ENCODE measurements at places on chromosomes 11 and 22.

DNA sequence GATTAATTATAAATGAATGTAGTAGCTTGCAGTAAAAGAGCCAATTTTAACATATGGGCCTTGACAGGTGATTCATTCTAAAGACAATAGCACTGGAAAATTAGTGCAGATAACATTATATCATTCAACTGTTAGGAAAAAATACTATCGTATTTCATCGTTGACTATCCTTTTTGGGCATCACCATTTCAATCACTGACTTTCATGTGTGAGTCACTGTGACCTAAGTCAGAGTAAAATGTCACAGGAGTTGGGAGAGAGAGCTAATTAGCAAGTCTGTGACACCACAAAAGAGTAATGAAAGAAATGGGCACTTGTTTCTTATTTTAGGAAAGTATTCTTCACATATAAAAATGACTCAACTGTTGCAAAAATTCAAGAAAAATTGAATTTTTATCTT is 253.8 kb upstream of the CNTN5 start:
- DNase-seq, result no peak

GRCh38 chr11:11998091-11998781 is 10.2 kb downstream of the DKK3 start:
- peak; percentile 90 for DNase-seq

GRCh38 chr11:34997952-34998528 is 81.6 kb downstream of the PDHX start:
- DNase-seq, result no peak

DNA sequence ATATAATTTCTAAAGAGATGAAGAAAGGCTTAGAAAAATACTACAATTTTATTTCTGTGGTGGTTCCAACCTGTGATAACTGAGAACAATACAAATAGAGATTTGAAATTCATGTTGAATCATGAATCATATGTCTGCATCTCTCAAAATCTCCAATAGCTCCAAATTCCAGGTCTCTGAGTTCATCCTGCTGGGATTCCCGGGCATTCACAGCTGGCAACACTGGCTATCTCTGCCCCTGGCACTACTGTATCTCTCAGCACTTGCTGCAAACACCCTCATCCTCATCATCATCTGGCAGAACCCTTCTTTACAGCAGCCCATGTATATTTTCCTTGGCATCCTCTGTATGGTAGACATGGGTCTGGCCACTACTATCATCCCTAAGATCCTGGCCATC is at the start of gene OR56B1:
Gene OR56B1, plus strand, starts transcription at position 53 of the 400 bp plus-strand sequence. Its CDS starts 69 bp downstream, at position 122.
- DNase-seq, result no peak

DNA sequence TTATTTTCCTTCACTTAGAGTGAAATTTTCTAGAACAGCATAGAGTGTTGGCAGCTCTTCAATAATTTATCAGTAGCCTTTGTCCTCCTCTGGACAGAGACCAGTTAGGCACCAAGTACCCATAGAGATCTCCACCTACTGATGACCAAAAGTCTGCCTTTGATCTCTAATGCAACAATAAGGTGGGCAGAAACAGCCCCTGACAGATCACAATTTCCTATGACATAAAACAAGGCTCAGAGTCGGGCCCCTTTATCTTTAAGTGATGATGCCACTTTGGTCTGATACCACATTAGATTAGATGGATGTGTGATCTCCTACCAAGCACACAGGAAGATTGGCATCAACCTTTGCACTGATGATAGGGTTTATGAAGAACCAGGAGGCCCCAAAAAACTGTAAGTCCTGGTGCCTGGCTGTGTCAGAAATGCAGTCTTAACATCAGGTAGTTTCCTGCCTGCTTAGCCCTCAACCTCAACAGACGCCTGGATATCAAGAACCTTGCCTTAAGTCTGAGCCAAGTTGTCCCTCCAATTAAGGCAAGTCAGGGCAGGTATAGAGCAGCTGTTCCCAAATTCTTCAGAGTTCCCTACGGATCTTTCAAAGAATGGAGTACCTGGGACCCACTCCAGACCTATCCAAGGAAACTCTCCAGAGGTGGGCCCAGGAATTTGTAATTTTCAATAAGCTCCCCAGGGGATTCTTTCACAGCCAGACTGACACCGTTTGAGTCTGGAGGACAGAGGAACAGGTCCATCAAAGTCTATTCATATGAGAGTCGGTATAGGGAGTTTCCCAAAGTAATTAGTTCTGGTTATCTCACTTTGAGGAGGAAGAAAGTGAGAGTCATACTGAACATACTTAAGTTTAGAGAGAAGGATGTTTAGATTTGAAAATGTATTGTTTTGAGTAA is 30.6 kb upstream of the TMPRSS4 start:
- no peak for DNase-seq

- peak; percentile 50 for DNase-seq
These were observed 8.9 kb downstream of the SCN4B start for GRCh38 chr11:118143661-118144185.

- no peak for DNase-seq
These were observed 57.8 kb upstream of the PSMA1 start for GRCh38 chr11:14577835-14578529.

DNA sequence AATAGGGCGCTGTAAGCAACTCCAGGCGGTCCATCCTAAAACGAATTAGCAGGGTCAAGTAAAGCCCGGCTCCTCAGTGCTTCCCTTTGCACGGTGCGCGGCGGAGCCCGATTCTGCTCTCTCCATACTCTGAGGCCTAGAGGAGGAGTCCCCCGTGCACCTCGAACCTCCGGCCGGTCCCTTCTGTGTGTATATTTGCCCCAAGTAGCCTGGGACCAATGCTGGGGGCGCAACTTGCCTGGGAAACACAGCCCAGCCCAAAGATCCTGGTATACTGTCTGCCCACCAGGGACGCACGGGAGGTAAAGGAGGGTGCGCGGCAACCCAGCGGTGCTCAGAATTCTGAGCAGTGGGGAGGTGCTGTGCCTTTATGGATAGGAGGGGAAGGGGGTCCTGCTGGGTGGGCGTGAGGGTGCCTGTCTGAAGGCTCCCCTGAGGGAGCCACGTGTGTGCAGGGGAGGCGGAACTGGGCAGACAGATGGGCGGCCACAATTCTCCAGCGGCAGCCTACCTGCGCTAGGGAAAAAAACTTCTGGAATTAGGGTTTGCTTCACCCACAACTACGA is 4.8 kb upstream of the TBX1 start:
- peak; percentile 95 for DNase-seq
